ENCODE measurements at places on chromosomes 2 and 18. TPM values are rescaled to one million over a fixed set of nuclear protein-coding genes. Genes with fewer than 3 reads are reported as not detected.

DNA sequence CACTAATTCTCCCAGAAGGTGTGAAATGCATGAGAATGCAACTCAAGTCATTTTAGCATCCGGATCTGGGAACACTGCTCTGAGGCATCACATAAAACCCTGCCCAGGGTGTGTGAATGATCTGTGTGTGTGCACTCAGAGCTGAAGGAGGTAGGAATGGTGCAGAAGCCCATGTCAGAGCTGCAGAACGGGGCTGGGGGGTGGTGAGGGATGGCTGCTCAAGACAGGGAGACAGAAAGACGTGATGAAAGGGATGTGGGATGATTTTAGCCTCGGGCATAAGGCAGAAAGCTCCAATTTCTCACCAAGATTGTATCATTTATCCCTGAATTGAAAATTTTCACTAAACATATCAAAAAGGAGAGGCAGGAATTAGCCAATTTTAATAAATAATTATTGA is 369.1 kb downstream of the EIPR1 start:
- no peak for DNase-seq

DNA sequence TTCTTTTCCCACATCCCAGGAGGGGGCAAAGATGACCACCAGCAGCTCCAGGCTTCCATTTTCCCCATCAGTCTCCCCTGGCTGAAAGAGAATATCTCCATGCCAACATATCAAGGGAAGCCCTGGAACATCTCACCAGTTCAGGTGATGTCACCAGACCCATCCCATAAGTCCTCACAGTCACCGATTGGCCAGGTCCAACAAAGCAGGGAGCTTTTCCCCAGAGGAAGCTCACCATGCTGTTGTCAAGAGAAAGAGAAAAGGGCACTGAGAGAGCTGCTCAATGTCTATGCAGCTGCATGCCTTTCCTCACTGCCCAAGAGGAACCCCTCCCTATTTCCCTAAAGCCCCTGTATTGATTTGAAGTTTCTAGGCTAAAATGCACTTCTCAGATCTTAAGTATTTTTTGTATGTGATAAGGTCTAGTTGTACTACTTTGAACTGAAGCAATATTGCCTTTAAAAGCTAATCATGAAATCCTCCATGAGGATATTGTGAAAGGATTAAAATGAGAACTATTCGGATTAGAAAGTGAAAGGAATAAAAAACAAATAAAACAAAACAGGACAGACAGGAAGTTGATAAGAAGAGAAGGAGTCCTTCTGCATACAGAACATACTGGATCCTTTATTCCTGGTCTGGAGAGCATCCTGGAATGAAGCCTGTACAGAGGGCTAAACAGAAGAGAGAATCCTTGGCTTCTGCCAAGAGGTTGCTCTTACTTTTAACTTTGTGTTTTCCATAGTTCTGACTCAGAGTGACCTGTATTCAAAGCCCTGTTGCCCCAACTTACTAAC is 45.2 kb upstream of the CTIF start:
- no peak for DNase-seq

SPC25 gene
- total RNA-seq, result 77.0 TPM

SCYGR3 gene
- total RNA-seq, result not detected

GRCh38 chr2:29113027-29113686 is 2.1 kb upstream of the CLIP4 start:
- peak; percentile 40 for DNase-seq

- DNase-seq, result peak; percentile 51
These were observed 75.2 kb upstream of the C2orf15 start for GRCh38 chr2:99066075-99066958.

CCDC74A gene
- 2.0 TPM for total RNA-seq

PLA2R1 gene
- total RNA-seq, result 5.8 TPM

Measured in Calu3 (cell line).